ENCODE measurements at places on chromosomes 7 and 10.
A peak's percentile ranks its signal among the peaks of the same experiment; 100 is the strongest.

GRCh38 chr10:61452655-61453641, at the start of gene TMEM26:
TMEM26 (minus strand) TSS chr10:61453381; CDS start chr10:61453081, 300 bp downstream.
- DNase-seq = no peak
- no peak within 1 kb of the TSS for H3K27ac ChIP-seq
- H3K36me3 ChIP-seq = no peaks in the 10 kb centered on the region
- H3K4me3 ChIP-seq = no peak within 1 kb of the TSS

DNA sequence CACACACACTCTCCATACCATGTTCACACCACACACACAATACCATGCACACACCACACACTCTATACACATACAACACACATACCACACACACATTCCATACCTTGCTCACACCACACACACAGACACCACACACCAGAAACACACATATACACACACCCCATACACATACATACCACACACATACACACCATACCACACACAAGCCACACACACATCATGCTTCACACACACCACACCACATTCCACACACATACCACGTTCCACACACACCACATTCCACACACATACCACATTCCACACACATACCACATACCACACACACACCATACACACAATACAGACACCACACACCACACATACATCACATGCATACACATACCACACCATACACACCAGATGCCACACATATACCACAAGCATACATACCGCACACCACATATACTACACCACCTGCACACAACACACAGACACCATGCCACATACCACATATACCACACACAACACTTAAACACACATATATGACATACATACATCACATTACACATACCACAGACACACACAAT, 282.7 kb downstream of the POU6F2 start:
- no peak overlapping the region for H3K4me3 ChIP-seq
- H3K27ac ChIP-seq = no peak overlapping the region
- peaks cover 3% of the 10 kb centered on the region for H3K27me3 ChIP-seq
- DNase-seq = no peak

DNA sequence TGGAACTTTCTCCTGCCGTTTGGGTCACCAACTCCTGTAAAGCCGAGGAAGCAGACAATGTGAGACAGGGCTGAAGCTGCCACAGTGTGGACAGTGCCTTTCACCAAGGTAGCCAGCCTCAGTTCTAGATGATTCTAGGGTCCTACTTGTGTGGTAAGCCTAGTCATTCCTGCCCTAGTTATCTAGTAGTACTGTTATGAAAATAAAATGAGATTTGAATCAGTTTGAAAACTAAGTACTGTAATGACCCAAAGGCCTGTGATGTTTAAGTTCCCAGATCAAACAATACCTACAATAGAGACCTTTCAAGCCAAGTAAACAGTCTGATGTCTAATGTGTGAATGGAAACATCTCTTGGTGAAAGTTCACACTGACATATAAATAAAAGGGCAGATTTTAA, 37.1 kb downstream of the POLL start:
- no peak for DNase-seq
- H3K27me3 ChIP-seq = no peaks in the 10 kb centered on the region
- no peaks in the 10 kb centered on the region for H3K36me3 ChIP-seq
- no peak overlapping the region for H3K27ac ChIP-seq
- H3K4me1 ChIP-seq = no peaks in the 10 kb centered on the region

DNA sequence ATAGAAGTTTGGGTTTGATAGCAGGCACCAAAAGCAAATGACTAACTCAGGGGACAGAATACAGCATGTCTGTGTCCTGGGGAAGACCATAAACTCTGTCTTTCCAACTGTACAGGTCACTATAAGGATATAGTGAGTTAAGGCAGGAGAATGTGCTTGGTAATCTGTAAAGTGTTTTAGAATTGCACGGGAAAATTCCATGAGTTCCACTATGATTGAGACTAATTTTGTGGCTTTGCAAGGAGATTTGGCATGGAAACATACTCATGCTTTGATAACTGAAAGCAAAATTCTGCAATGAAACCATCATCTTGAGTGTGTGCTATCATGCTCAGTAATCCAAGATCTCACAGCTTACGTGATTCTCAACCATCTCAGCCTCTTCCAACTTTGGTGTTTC, 152.6 kb downstream of the PKD1L1 start:
- no peaks in the 10 kb centered on the region for H3K27me3 ChIP-seq
- H3K4me1 ChIP-seq = no peaks in the 10 kb centered on the region
- H3K36me3 ChIP-seq = no peaks in the 10 kb centered on the region
- no peak overlapping the region for H3K27ac ChIP-seq
- no peak for DNase-seq

GRCh38 chr10:132306864-132307751, 642 bp downstream of the STK32C start:
- peak; percentile 50 for DNase-seq
- H3K4me1 ChIP-seq = peaks cover 4% of the 10 kb centered on the region
- no peaks in the 10 kb centered on the region for H3K27me3 ChIP-seq
- H3K4me3 ChIP-seq = peak overlapping the region; percentile 47
- peak overlapping the region; percentile 12 for H3K27ac ChIP-seq

DNA sequence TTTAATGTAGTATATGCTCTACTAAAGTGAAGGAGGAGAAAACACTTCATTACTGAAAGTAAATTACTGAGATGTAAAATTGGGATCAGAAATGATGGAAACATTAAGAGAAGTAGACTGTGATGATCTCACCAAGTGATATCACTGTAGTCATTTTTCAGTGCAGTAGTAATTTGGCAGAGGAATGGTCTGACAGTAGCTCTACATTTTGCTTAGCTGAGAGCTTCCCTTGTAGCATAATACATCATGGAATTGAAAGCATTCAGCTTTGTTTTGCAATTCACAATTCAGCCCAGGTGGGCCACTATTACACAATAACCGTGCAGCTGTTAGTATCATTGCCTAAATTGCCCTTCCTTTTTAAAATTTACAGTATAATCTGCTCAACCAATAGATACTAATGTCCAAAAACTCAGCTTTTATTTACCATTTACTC, 19.4 kb upstream of the CABCOCO1 start:
- H3K27me3 ChIP-seq = no peaks in the 10 kb centered on the region
- no peak for DNase-seq
- no peaks in the 10 kb centered on the region for H3K36me3 ChIP-seq
- H3K4me1 ChIP-seq = no peaks in the 10 kb centered on the region
- H3K27ac ChIP-seq = no peak overlapping the region
- H3K4me3 ChIP-seq = no peak overlapping the region

GRCh38 chr10:71648254-71648932, 71.2 kb downstream of the C10orf105 start:
- H3K4me3 ChIP-seq = no peak overlapping the region
- H3K27me3 ChIP-seq = no peaks in the 10 kb centered on the region
- DNase-seq = no peak
- no peak overlapping the region for H3K27ac ChIP-seq

GRCh38 chr7:127322832-127323493, 69.5 kb downstream of the ZNF800 start:
- no peak overlapping the region for H3K27ac ChIP-seq
- no peaks in the 10 kb centered on the region for H3K36me3 ChIP-seq
- H3K4me3 ChIP-seq = no peak overlapping the region
- H3K27me3 ChIP-seq = no peaks in the 10 kb centered on the region
- DNase-seq = no peak
- H3K4me1 ChIP-seq = no peaks in the 10 kb centered on the region

Data from naive thymus-derived CD4-positive, alpha-beta T cell (primary cell).